ENCODE measurements at places on chromosomes 2 and 18.

DNA sequence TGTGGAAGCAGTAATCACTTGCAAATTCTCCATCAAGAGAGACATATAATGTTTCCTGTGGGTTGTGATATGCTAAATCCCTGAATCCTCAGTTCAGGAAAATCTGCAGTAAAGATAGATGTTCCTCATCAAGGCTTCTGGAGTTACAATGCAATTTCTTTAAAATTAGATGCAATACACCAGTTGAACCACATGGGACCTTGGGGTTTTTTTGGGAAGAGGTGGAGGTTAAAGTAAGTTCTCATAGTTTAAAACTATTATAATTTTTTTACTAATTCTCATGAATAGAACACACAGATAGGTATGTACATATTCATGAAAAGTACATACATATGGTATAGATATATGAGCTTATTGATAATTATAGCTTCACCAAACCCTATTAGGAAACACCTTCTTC, 496.2 kb downstream of the SATB2 start:
- H3K27me3 ChIP-seq, result no peaks in the 10 kb centered on the region
- no peaks in the 10 kb centered on the region for H3K4me1 ChIP-seq
- no peaks in the 10 kb centered on the region for H3K36me3 ChIP-seq
- H3K4me3 ChIP-seq, result no peak overlapping the region

DNA sequence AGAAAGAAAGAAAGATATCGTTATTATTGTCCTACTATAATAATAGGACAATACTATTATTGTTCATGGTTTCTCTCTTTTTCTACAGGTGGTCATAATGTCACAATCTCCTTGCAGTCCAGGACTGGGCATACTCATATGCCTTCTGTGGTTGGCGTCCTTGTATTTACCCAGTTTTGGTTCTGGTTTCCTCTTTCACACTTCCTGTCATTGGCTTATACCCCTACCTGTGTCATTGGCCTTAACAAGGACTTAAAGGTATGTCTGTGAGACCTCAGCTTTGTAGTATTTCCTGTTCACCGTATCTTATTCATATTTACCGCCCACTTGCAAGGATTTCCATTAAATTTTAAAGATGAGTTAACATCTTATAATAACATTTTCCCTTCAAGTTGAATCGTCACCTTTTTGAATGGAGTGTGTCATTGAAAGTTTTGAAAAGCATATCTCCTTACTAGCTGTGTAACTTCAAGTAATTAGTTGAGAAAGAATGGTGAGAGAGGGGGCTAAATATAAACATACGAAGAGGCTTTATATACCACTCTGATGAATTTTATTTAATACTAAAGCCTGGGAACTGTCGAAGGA, 36.5 kb upstream of the HTR2B start:
- no peaks in the 10 kb centered on the region for H3K4me1 ChIP-seq
- no peak for DNase-seq
- H3K4me3 ChIP-seq, result no peak overlapping the region
- no peaks in the 10 kb centered on the region for H3K36me3 ChIP-seq
- H3K27ac ChIP-seq, result no peak overlapping the region
- H3K27me3 ChIP-seq, result no peaks in the 10 kb centered on the region

DNA sequence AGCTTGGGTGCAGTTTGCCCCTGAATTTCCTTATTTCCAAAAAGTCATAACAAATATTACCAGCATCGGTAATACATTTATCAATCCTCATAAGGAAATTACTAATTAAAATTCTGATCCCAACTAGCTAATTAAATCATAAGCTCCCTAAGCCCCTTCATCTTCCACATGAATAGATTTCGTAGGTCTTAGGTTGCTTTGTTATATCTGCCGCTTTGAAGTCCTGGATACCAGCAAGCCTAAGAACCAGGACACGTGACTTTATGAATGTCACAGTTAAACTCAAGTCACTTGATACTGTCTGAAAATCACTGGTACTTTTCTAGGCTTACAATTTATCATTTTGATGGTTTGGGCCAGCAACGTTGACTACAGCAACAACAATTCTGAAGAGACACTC, 134.8 kb upstream of the CAVIN2 start:
- no peaks in the 10 kb centered on the region for H3K27me3 ChIP-seq
- no peaks in the 10 kb centered on the region for H3K4me1 ChIP-seq
- DNase-seq, result no peak
- H3K27ac ChIP-seq, result no peak overlapping the region
- H3K4me3 ChIP-seq, result no peak overlapping the region

- H3K27me3 ChIP-seq, result no peaks in the 10 kb centered on the region
- H3K36me3 ChIP-seq, result no peaks in the 10 kb centered on the region
- no peak overlapping the region for H3K27ac ChIP-seq
- no peak for DNase-seq
Measured at GRCh38 chr2:25279091-25279651, 62.6 kb downstream of the DNMT3A start.

DNA sequence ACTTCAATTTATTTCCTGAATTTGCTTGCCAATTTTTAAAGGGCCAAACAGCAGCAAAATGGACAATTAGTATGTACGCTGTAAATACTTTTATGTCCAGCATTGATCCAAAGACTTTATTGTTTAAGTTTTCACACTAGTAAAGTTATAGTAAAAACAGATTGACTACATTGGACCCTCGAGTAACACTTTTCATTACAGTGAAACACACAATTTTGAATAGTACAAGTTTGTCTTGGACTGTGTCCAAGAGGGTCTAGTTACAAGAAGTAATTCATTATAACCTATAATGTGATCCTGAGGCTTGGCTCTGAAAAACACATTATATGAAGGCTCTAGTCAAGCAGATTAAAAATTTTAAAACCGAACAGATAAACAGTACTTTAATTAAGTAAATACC, 11.4 kb upstream of the RBBP8 start:
- H3K4me3 ChIP-seq, result no peak overlapping the region
- no peaks in the 10 kb centered on the region for H3K27me3 ChIP-seq
- H3K27ac ChIP-seq, result no peak overlapping the region
- H3K4me1 ChIP-seq, result no peaks in the 10 kb centered on the region

DNA sequence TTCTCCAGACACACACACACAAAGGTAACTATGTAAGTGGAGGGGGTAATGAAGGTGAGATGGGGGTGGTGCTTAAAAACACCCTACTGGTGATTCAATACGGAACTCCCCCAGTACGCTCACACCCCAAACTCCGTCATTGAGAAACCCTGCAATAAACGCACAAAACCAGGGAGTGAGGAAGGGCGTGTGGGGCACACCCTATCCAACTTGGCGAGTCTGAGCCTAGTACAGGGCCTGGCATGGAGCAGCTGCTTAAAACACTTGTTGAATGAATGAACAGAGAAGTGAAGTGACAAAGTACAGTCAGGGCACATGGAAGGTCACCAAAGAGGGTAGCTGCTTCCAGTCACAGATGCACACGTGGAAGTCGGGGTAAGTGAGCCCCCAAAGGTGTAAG, 146.8 kb upstream of the SMAD2 start:
- DNase-seq, result no peak
- no peaks in the 10 kb centered on the region for H3K27me3 ChIP-seq
- H3K36me3 ChIP-seq, result no peaks in the 10 kb centered on the region
- no peak overlapping the region for H3K27ac ChIP-seq
- no peak overlapping the region for H3K4me3 ChIP-seq
- H3K4me1 ChIP-seq, result peaks cover 3% of the 10 kb centered on the region

- H3K27me3 ChIP-seq, result no peaks in the 10 kb centered on the region
- no peaks in the 10 kb centered on the region for H3K36me3 ChIP-seq
- peaks cover 4% of the 10 kb centered on the region for H3K4me1 ChIP-seq
- no peak overlapping the region for H3K27ac ChIP-seq
- DNase-seq, result peak; percentile 29
Measured at GRCh38 chr2:145682546-145683157, 1162.7 kb upstream of the ZEB2 start.

DNA sequence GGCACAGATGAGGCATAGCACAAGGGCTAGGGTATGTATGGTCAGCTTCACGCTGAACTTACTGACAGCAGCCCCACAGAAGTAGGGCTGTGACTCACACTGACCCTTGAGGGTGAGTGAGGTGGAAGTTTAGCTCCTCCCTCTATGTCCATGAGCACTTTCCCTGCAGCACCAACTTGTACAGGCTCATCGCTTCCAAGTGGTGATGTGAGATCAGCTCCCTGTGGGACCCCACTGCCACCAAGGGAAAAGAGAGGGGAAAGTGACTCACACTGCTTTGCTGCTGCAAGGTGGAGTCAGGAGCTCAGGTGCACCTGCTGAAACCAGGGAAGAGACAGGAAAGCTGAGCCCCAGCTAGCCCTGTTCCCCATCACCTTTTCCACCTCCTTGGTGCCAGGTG, 91.5 kb downstream of the TEX51 start:
- no peaks in the 10 kb centered on the region for H3K36me3 ChIP-seq
- DNase-seq, result no peak
- no peak overlapping the region for H3K4me3 ChIP-seq
- no peak overlapping the region for H3K27ac ChIP-seq
- no peaks in the 10 kb centered on the region for H3K27me3 ChIP-seq
